ENCODE measurements at places on chromosomes 16 and 17. TPM values are rescaled to one million over a fixed set of nuclear protein-coding genes. Genes with fewer than 3 reads are reported as not detected.

GRCh38 chr17:41585301-41586056 is 1.2 kb downstream of the KRT14 start:
- DNase-seq = no peak

GRCh38 chr17:50603340-50603739 is 31.3 kb upstream of the ABCC3 start:
- no peak for DNase-seq

DNA sequence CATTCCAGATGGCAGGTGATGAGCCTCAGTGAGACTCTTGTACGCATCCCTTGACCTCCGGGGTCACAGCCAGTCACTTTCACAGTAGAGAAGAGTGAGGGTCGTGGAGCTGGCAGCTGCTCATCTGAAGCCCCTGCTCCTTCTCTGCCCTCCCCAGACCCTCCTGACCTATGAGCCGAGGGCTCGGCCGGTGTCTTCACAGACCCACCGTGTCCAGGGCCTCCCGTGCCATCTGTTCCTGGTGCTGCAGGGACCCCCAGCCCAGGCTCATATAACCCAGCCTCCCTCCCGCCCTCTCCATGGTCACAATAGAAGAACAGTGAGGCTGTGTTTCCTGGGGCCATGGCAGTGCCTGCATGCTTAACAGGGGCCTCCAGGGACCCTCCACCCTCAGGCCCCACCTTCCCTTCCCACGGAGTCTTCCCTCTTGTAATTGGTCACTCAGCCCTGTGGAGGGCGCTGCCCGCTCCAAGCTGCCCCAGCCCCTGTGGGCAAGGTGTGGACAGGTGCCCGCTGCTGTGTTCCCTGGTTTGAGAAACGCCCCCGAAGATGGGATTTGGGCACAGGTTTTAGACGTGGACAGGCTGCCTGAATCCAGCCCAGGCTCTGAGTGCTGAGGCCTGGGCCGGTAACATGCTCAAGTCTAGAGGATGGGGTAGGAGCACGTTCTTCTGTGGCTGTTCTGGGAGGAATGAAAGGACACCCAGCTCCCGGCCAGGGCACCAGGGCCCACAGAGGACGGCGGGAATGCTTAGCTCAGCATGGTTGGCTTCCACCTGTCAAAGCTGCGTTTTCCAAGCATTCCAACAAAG is 38.7 kb downstream of the ACSF3 start:
- DNase-seq = no peak

- DNase-seq = no peak
Observed at GRCh38 chr17:41919840-41920579, 1.3 kb upstream of the ACLY start.

- DNase-seq = no peak
Observed at GRCh38 chr17:47847341-47848197, 3.4 kb downstream of the SP6 start.

GRCh38 chr16:30785126-30786106 is 1.6 kb downstream of the ZNF629 start:
- no peak for DNase-seq

DHX40 gene
- total RNA-seq = 22.7 TPM

- no peak for DNase-seq
Observed at GRCh38 chr17:31415640-31416502, 24.4 kb downstream of the RAB11FIP4 start.

- DNase-seq = no peak
Observed at GRCh38 chr16:84593825-84594724, 23.8 kb downstream of the COTL1 start.

- DNase-seq = no peak
Observed at GRCh38 chr16:58430718-58431117, 38.4 kb downstream of the GINS3 start.

GRCh38 chr17:75721463-75722011 is 278 bp downstream of the ITGB4 start:
- no peak for DNase-seq

GRCh38 chr17:9729034-9729650 is 62.2 kb downstream of the DHRS7C start:
- no peak for DNase-seq

MAF gene
- total RNA-seq = 16.7 TPM

DNA sequence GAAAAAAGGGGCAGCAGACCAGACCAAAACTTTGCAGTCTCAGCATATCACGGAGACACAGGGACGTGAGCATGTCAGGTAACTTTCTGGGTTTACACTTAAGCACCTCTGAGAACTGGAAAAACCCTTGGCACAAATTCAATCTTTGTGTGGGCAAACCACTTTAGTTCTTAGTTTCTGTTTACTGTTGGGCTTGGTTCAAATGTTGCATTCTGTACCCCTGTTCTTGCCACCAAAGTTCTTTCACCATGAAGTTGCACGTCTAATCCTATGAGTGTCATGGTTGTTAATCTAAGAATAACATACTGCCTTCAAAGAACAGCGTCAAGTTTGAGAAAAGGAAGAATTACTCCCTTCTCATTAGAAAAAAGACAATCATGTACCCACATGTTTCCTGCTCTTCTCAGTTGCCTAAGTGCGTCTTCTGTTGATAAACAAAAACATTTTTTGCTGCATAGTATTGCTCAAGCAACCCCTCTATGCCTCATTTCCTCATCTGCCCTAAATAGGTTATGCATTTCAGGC is 11.6 kb downstream of the KRT33A start:
- no peak for DNase-seq

Measured in right atrium auricular region (tissue), 2 donors.